CD4-positive, alpha-beta T cell (primary cell): ENCODE measurements at places on chromosomes 5 and 9.

DNA sequence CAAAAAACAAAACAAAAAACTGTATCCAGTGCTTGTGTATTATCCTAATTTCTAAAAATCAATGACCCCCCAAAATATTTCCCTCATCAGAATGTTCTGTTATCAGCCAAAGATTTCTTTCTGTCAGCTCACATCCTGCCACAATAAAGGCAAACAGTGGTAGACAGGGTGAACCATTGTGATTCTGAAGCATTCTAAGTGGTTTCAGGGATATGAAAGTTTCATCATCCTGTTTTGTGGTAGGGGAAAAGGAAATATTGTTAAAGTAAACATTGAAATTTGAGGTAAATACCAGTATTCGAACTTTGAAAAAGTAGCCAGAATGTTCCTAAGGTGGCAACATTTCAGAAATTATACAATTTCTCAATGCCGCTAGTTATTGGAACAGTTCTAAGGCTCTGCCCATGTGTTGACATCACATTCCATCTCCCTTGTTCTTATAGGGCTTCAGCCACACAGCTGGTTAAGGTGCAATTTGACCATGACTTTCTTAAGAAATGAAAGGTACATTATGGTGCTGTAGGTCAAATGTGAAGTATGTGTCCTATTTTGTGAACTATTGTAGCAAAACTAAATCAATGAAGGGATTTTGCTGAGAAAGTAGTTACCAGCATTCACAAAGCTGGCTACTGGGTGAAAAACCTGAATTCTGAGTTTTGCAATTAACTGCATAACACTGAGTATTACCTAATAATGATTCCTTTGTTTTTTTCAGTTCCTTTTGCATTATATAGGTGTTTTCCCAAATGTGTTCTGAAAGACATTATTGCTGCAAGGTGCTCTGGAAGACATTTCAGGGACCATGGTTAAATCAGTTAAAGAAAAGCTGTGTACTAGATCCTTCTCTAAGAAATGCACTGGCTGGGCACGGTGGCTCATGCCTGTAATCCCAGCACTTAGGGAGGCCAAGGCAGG is 107.6 kb upstream of the RASGRF2 start:
- no peak for DNase-seq

GRCh38 chr5:78661691-78662090 is 13.1 kb upstream of the LHFPL2 start:
- no peak for DNase-seq

DNA sequence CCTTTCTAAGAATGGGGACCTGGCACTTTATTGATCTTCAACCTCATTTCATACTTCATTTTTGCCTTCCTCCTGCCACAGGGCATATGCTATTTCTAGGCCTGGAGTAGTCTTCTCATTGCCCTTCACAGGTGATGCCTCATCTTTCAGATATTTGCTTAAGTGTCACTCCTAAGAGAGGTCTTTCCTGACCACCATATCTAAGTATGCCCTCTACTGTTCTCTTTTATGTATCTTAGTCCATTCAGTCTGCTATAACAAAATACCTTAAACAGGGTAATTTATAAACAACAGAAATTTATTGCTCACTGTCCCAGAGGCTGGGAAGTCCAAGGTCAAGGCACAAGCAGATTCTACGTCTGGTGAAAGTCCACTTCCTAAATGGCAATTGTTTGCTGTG is 99.1 kb downstream of the ADAMTS6 start:
- DNase-seq = no peak

DNA sequence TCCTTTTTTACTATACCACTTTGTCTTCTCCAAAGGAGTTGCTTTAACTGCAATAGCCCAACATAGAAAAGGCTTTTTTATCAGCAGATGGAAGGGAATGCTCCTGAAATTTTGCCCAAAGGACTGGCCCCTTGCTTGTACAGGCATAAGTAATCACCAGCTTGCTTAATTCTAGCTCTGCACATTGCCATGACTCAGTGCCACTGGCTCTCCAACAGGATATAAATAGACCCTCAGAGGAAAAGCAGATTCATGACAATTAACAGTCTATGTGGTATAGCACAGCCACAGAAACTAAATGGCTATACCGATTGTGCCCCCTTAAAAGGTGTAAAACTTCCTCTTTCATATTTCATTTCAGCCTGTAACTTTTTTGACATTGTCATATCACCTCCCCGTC is 227.0 kb downstream of the ZNF608 start:
- DNase-seq = no peak

DNA sequence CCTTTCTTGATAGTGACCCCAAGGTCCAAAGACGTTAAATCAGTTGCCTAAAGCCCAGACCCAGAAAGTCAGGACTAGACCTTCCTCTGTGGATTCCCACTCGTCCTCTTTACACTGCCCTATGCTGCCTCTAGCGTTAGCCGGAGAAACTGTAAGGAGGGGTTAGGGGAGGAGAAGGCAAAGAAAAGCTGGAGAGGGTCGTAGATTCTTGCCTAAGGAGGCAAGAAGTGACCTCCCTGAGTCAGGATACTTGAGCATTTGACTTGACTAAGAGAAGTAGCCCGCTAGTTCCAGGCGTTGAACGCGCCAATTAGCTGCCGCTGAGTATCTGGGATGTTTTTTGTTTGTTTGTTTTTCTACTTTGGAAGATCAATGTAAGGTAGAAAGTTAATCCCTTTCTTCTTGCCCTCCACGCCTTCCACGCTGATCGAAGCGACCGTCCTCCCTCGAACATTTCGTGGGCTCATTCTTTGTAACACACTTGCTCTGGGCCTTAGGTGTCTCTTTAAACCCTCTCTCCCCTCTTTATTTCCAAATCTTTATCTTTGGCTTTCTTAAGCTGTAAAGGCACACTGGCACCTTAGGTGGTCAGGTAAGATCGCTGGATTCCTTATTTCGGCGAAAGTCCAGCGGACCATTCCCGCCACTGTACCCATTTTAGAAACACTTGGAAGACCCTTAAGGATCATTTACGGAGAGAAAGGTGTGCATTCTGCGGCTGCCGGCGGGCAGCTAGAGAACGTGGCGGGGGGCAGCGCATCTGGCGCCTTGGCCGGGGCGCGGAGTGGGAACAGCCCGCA is 5.1 kb upstream of the RGMB start:
- no peak for DNase-seq

- no peak for DNase-seq
These were observed 22.6 kb downstream of the PRRC2B start for GRCh38 chr9:131416509-131416908.

DNA sequence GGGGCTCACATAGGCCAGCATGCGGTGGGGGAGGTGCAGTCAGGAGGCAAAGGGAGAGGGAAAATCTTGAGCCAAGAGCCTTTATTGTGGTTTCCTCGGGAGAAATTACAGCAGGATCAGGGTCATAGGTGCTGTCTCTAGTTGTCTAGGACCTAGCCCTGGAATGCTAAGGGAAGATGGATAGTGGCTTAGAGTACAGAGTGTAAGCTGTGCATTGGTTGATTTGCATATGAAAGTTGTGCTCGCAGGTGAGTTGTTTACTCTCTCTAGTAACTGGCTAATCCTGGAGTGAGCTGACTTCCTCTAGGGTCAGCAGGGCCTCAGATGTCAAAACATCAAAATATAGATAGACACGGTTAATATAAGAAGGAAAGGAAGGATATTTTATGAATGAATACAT is 877.7 kb downstream of the TLE4 start:
- DNase-seq = no peak

DNA sequence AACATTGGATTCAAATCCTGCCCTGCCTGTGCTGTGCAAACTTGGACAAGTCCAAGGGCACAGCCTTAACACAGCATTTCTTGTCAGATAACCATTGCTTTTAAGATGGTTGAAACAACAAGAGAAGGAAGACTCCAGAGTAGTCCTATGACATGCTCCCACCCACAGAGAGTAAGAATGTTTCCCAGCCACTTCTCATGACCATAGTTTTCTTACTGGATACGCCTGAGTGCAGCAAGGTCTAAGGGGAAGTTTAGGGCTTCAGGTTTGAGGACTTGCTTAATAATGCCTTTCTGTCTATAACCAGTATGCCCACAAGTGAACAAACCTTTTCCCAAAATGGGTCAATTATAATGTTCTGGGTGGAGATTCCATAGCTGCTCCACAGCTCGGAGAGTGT is 126.4 kb downstream of the SLF1 start:
- DNase-seq = no peak

DNA sequence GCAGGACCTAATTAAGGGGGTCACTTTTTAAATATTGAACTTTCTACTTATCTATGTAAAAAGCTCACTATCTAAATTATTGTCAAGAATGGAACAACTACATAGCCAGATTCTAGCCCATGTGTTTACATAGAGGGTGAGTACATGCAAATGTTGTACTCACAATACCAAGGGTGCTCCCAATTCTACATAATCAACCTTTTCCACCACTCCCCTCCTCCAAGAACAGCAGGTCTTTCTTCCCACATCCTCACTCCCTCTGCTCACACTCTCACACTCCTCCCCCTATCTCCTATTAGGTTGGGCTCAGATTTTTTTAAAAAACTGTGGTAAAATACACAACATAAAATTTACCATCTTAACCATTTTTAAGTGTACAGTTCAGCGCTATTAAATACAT is 325.4 kb downstream of the ARL15 start:
- DNase-seq = no peak

DNA sequence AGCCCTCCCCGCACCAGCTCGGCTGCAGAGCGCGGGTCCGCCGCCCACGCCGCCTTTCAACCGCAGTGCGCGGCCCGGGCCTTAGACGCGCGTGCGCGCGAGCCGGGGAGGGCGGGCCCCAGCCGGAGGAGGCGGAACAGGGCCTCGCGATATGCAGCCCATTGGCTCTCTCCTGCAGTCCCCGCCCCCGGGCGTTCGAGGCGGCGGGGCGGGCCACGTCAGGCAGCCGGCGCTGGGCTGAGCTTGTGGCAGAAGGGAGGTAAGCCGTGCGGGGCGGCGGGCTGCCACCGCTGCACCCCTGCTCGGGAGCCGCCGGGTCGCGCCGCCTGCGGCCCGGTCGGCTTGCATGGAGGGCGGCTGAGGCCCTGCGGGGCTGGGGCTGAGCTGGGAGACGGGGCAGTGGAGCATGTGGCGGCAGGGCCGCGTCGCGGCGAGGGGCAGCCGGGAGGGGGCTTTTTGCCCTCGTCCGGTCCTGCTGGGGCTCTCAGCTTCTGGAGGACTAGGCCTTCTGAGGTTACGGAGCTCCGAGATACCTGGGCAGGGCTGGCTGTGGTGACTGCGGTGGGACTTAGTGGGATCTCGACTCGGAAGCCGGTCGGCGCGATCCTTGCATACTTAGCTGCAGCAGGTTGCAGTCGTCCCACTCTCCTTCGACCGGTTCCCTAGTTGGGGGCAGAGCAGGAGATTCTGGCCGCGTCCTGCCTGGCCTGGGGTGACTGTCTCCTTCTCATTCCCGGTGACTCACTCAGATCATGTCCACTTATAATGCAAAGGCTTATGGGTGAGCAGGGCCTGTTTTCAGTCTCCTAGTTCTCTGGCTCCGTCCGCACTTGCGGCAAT is at the start of gene FOCAD:
Gene FOCAD, plus strand, starts transcription at position 225 of the 840 bp plus-strand sequence. CDS start 31,095 bp downstream, outside the sequence.
- peak; percentile 89 for DNase-seq
